ENCODE measurements at places on chromosomes 12 and 14.

- DNase-seq = no peak
Observed at GRCh38 chr12:106234449-106234848, 13.4 kb downstream of the CKAP4 start.

DNA sequence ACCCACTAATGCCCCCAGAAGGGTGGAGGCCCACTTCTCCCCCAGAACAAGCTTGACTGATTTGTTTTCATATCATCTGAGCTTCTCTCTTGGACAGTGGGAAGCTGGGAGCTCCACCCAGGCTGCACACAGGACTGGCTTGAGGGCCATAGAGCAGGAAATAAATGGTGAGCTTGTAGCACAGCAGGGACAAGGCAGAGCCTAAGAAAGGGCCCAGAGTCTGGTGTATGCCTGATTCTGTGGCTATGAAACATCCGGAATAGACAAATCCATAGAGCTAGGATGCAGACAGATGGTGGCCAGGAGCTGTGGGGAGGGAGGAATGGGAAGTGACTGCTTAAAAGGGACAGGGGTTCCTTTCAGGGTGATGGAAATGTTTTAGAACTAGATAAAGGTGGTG is 79.0 kb downstream of the ARL6IP4 start:
- no peak for DNase-seq

DNA sequence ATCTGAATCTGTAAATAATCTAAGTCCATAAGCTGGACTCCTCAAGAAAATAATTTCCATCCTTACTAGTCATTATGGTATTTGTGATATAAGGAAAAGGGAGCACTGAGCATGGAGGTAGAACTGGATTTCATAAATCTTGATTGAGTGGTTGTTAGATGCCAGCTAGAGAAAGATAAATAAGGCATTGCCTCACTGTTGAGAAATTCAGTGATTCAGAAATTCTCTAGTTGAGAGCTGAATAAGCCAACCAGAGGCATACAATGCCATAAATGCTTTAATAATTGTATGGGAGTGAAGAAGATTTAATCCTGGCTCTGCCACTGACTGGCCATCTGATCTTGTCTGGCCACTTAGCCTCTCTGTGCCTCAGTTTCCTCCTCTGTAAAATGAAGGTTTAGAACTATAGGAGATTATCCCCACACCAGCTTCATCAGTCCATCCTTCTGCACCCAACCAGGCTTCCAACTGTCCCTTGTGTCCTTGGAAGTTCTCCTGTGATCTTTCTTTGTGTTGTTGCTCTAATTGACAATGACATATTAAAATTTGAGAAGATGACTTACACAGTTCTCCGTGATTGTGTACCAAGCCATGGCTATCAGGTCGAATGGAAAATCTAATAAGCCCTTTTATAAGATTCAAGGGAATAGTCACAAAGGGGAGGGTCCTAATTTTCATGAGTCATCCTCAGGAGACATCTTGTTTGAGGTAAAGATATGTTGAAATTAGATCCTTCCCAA is 394.3 kb downstream of the EGLN3 start:
- DNase-seq = no peak

GRCh38 chr12:117032593-117033381 is 66.4 kb downstream of the TESC start:
- no peak for DNase-seq

GRCh38 chr12:124352839-124353238 is 57.9 kb downstream of the RFLNA start:
- DNase-seq = no peak

- no peak for DNase-seq
Observed at GRCh38 chr12:52181746-52182145, 10.1 kb downstream of the KRT80 start.

- no peak for DNase-seq
Observed at GRCh38 chr12:81944886-81945285, 185.7 kb upstream of the PPFIA2 start.
